ENCODE measurements at places on chromosomes 7 and 10.

- no peak for DNase-seq
These were observed 402.6 kb downstream of the AUTS2 start for GRCh38 chr7:70000737-70001348.

GRCh38 chr10:128487517-128487916, 361.3 kb upstream of the MKI67 start:
- no peak for DNase-seq

DNA sequence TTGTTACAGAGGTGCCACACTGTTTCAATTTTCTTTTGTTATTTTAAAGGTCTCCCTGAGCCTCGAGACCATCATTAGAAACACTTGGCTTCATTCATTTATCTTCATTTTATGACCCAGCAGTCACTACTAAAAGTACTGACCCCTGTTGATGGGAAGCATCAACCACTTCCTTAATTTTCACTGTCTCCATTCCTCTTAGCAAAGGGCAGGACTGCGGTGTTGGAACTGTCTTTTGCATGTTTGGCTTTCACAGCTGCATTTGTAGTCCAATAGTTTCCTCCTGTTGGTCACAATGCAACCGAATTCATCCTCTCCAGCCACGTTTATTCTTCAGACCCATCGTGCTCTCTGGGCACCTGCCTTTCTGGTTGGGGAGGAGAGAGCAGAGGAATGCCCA, 46.7 kb upstream of the PDZD8 start:
- no peak for DNase-seq

GRCh38 chr10:89894051-89894450, 192.7 kb downstream of the KIF20B start:
- no peak for DNase-seq

DNA sequence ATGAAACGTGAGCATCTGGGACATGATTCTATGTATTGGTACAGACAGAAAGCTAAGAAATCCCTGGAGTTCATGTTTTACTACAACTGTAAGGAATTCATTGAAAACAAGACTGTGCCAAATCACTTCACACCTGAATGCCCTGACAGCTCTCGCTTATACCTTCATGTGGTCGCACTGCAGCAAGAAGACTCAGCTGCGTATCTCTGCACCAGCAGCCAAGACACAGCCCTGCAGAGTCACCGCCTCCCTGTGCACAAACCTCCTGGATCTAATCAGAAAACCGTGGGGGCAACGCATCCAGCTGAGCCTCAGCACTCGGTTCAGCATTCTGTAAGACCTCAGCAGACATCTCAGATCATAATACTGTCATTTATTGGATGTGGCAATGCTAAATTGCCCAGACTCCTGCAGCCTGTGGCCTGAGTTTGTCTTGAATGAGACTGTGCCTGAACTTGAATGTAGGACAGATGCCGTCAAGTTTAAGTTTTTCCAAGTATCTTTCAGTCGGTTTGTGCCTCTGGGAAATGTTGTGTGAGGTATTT, 41.5 kb upstream of the PRSS58 start:
- DNase-seq: no peak

DNA sequence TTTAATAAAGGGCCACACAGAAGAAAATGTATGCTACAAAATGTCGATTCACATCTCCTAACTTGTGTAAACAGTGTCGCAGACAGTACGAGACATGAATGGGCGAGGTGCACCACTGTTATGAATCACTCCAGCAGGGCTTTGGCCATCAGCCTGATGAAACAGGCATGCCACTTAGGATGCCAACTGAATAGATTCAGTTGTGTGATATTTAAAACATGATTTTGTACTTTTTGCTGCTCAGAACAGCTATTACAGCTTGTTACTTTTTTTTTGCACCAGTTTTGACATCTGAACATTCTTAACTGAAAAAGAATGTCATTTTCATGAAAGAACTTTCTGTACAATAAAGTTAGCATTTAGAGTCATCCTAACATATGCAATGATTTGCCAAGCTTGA, 138.1 kb downstream of the VTI1A start:
- no peak for DNase-seq

- DNase-seq: no peak
These were observed 23.3 kb downstream of the WDR86 start for GRCh38 chr7:151386301-151387160.

- no peak for DNase-seq
These were observed 52.7 kb downstream of the DENND11 start for GRCh38 chr7:141649137-141649864.

- no peak for DNase-seq
These were observed 43.2 kb downstream of the HDAC9 start for GRCh38 chr7:18538554-18539250.

DNA sequence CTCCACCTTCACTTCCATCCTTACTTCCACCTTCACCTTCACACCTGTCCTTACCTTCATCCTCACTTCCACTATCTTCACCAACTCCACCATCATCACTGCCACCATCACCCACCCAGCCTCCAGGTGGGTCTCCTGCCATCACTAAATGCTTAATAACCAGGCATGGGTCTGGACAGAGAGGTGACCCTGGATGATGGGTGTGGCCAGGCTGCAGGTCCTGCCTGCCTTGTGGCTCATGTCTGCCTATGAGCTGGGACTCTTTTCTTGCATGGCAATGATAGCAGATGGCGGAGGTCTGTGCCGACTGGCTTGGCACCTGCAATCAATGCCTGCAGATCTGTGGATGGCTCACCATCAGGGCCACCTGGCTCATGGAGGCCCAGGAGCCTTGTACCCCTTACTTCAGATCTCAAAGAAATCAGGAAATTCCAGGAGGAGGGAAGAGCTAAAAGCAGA, 60.1 kb upstream of the ELN start:
- no peak for DNase-seq

- peak; percentile 90 for DNase-seq
These were observed 37.7 kb upstream of the IKZF1 start for GRCh38 chr7:50266635-50267386.

DNA sequence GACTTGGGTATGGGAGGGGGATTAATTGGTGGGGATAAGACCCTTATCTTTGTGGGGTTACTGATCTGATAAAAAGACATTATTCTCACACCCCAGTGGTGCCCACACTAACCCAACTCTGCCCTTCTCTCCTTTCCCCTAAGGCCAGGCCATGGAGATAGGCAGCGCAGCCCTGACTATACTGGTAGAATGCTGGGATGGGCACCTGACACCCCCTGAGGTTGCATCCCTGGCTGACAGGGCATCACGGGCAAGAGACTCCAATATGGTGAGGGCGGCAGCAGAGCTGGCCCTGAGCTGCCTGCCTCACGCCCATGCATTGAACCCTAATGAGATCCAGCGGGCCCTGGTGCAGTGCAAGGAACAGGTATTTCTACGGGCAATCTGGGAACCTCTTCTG, 12.7 kb downstream of the ZSWIM8 start:
- no peak for DNase-seq

DNA sequence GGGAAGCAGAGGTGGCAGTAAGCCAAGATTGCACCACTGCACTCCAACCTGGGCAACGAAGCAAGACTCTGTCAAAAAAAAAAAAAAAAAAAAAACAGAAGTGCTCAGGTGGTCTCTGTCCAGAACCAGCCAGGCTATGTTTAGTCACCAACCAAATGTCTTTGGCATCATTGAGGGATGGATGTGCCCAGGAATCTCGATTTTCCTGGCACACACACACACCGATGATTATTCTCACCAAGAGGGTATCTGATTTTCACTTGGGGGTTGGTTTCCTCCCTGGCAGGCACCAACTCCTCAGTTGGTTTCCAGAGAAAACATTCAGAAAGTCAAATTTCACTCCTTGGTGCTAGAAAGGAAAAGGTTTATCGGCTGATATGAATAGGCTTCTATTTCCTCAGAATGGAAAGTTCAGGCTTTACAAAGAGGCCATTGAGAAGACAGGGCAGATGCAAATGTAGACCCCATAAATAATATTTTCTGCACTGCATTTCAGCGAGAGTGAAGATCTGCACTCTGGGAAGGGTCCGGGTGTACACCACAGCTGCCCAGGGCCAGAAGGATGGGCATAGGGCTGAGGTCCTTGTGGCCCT, 154.8 kb downstream of the TNS3 start:
- DNase-seq: no peak

DNA sequence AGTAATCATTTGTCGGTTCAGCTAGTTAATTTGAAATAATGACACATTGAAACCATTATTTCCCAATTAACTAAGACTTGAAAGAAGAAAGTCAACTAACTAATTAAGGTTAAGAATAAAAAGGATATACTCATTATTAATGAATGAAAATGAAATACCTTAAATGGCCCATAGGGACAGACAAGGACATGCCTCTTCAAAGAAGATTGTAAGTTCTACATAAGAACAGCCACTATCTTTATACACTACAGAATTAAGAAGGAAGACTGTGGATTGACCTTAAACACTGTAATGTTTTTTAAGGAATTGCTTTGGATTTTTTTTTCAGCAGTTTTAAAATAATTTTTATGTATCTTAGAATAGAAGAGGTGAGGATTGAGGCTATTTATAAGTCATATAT, 60.7 kb downstream of the CSTF2T start:
- DNase-seq: no peak

DNA sequence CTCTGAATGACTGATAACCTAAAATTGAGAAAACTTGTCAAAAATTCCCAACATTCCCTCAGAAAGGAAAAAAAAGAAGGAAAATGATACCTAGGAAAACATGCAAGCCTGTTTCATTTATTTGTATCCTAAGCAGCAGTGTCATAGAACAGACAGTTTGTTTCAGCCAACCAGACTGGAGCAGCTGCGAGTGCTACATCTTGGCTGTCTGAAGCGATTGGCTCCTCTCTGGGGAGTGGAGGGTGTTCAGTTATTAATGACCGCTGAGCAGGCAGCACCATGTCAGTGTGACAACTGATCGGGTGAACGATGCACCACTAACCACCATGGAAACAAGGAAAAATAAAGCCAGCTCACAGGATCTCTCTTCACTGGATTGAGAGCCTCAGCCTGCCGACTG, at the start of gene LRRN3:
Gene LRRN3, plus strand, starts transcription at position 282 of the 400 bp plus-strand sequence. CDS start 31,646 bp downstream, outside the sequence.
- DNase-seq: no peak

- DNase-seq: no peak
These were observed 419.5 kb downstream of the PAXIP1 start for GRCh38 chr7:154583454-154583853.

GRCh38 chr7:140989068-140989467, 25.7 kb downstream of the MRPS33 start:
- no peak for DNase-seq

GRCh38 chr10:79072994-79073645, 4.4 kb downstream of the ZMIZ1 start:
- DNase-seq: no peak

DNA sequence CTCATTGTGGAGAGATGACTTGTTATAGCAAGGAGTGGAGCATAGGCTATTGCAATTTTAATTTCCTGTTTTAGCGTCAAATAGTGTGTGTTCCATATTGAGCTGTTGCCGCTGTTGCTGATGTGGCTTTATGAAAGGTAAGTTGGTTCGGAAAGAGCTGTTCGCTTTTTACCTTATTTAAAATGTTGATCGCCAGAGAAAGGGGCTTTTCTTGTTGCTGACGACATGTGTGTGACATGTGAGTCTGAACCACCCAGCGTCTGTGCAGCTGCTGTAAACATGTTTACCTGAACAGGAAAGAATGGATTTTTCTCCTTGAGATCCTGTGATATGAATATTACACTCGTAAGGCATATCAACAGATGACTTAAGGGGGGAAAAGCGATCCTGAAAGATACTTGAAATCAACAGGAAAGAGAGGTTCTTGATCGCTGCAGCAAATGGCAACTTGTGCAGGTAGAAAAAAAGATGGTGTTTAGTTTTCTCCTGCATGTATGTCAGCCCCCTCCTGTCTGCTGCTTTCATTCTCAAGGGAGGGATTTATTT, 2.5 kb downstream of the ZEB1 start:
- peak; percentile 44 for DNase-seq

DNA sequence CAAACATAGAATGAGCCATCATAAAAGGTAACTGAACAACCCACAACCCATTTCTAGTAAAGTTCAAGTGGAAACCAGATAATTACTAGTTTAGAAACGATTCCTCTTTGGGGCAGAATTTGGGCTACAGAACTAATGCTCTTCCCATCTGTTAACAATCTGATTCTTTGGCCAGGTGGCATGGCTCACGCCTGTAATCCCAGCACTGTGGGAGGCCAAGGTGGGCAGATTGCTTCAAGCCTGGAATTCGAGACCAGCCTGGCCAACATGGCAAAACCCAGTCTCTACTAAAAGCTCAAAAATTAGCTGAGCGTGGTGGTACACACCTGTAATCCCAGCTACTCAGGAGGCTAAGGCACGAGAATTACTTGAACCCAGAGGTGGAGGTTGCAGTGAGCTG, 18.5 kb downstream of the CYP51A1 start:
- DNase-seq: no peak

DNA sequence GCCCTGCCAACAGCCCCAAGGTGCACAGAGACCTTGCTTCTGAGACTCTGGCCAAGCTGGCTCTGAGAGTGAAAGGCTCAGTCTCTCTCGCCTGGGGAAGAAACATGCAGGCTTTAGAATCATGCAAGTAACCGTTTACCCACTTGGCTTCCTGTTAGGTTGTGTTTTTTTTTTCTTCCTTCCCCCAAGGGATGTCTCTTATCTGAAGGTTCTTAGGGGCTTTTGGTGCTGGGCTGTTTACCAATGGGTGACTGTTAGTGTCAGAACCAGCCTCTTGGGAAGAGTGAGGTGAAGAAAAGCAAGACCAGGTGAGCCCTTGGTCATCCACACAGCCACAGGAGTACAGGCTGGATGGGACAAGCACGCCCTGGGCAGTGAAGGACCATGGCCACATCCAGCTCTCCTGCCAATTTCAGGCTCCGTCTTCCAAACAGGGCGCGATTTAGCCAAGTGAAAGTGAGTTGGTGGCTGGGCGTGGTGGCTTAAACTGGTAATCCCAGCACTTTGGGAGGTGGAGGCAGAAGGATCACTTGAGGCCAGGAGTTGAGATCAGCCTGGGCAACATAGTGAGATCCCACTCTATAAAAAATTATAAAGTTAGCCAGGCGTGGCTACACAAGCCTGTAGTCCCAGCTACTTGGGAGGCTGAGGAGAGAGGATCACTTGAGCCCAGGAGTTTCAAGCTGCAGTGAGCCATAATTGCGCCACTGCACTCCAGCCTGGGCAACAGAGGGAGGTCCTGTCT, 76.3 kb upstream of the CUX1 start:
- no peak for DNase-seq

GRCh38 chr10:110725801-110726630, 81.9 kb downstream of the RBM20 start:
- no peak for DNase-seq

DNA sequence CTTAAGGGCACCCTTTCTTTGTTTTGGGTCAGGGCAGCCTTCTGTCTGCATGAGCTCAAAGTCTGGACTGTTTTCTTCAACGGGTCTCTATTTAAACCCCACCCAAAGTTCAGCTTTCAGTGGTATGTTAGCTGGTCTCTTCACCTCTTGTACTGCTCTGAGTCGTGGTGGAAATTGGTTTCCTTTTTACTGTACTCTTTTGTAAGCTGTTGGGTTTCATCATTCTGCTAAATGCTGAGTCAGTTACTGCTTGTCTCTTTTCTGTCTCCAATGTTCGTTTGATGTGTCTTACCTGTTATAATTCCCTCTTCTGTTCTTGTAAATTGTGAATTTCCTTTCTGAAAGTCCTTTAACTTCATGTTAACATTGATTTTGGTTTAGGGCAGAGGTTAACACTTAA, 64.1 kb upstream of the MALRD1 start:
- DNase-seq: no peak

GRCh38 chr7:25549271-25549921, 321.1 kb upstream of the NPVF start:
- no peak for DNase-seq
